AG04450 (cell line): ENCODE measurements at places on chromosomes 6 and 20.

GRCh38 chr6:157868835-157869234 lies 45.8 kb downstream of the SNX9 start:
- DNase-seq, result no peak

- DNase-seq, result no peak
These were observed 3.5 kb downstream of the SCAF8 start for GRCh38 chr6:154736618-154737259.

DNA sequence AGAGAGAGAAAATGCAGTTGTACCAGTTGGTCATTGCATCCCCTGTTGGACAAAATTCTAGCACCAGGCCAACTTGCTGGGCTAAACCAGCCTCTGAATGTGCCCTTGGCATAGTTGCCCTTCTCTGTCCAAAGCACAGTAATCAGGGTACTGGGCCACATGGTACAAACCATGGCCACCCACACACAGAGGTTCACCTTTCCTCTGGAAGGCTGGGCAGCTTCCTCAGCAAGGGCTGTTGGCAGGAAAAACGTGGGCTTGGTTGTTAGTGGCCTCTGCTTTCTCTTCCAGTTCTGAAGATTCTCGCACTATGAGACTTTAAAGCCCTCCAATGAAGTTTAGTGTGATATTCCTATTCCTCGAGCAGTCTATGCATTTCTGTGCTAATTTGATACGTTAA lies 706 bp downstream of the DDO start:
- DNase-seq, result no peak

DNA sequence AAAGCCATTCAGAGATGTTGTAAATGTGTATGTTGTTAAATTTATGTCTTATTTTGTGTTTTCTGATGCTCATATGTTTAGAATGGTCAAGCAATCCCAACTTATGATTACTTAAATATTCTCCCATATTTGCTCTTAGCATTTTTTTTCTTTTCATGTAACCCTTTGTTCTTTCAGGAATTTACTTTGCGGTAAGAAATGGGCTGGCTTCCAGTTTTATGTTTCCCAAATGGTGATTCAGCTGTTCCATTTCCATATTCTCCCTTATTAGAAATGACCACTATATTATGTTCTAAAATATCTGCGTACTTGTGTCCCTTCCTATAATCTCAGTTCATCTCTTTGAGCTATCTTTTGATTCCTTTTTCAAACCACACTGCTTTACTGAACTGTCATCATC lies 113.7 kb downstream of the CDH26 start:
- no peak for DNase-seq

- no peak for DNase-seq
These were observed 19.7 kb upstream of the SCRT2 start for GRCh38 chr20:695165-695866.

GRCh38 chr20:36367907-36368799 lies 62.0 kb downstream of the DLGAP4 start:
- DNase-seq, result no peak

- DNase-seq, result no peak
These were observed 21.6 kb downstream of the L3MBTL1 start for GRCh38 chr20:43529051-43529450.

DNA sequence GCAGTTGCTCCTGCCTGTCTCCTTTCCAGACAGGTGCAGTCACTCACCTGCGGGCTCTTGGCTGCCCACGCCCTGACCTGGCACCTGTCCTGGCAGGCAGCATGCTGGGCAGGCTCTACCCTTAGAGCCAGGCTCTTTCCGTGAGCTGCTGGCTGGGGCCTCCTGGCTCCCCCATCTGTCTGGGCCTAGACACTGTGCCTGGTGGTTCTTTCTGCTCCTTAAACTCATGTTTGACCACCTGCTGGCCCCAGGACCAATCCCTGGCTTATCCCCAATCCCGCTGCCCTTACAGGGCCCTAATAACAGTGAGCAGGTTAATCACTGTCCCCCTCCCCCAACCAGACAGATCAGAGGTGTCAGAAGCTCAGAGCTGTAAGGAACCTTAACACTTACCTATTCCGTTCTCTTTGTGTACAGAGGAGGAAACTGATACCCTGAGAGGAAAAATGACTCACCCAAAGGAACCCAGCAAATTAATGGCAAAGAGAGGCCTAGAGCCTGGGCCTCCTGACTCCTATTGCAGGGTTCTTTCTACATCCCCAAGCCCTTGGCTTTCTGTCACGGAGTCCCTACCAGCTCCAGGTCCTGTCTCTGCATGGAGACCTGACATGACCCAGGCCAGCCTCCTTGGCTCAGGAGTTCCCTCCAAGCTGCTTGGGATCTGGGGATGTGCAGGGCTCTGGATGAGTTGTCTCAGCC lies 54.7 kb downstream of the RAB44 start:
- DNase-seq, result no peak

- no peak for DNase-seq
These were observed 12.9 kb downstream of the ZNF335 start for GRCh38 chr20:45959126-45959525.

DNA sequence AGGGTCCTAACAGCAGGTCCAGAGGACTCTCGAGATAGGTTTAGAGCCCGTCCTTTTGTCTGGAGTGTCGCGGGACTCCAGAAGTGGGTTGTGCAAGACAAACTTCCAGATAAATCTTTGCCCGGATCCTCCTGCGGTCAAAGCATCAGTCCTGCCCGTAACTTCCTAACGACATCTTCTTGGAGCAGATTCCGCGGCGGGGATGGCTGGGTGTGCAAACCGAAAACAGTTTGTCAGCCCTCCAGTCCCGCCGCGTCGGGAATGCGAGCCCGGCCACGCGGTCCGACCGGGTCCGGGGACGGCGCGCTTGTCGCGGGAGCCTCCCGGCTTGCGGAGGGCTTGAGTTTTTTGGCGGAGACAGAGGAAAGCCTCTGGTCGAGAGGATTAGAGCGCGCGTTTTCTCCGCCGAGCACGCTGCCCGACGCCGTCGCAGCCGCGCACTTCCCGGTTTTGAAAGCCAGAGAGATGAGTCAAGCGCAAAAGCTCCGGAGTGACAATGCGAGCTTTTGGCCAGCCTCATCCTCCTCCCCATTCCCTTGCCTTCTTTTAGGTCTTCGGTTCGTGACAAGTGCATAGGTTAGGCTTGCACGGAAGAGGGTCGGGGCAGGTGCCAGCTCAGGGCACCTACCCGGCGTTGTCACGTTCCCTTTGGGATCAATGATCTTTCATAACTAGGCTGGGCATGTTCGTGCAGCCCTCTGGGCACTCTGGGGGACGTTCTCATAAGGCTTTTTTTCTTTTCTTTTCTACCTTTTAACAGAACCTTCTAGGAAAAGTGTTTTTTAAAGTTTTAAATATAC lies 91.3 kb upstream of the PRDM1 start:
- DNase-seq, result no peak

DNA sequence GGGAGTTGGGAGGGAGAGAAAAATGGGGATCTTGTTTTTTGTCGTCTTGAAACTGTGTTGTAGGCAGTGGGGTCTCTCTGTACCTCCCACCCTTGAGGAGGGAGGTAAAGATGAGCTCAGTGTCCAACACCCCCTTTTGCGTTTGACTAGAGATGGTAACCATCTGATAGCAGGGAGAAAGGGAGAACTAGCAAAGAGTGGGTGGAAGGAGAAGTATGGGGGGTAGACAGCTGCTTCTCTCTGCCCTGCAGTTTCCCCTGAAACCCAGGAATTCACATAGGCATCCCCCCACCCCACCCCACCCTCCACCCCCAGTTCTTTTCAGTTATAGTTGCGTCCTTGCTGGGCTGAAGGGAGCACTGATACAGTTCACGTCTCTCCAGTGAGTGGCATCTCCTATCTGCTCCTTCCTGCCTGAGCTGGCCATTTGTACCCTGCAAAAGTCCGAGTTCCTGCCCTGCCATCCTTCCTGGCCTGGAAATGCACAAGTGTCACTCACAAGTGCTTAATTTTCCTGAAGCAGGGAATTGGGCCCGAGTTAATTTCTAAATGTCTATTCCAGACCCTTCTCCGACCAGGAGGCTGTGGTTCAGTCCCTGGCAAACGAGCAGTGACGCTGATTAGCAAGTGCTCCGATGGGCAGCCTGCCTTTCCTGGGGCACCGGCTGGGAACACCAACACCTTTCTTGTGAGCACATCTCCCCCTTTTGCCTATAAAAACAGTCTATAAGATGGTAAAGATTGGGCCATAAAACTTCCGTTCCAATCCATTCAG lies 1.5 kb downstream of the SIRPA start:
- no peak for DNase-seq
